Activated naive CD8-positive, alpha-beta T cell treated with anti-CD3 and anti-CD28 coated beads, Interleukin-2, amount 50 U/mL, for 16 hours (primary cell): ENCODE measurements at places on chromosomes 5 and 9.

- DNase-seq, result no peak
Measured at GRCh38 chr5:43041669-43042175, 1.6 kb upstream of the ANXA2R start.

GRCh38 chr9:137170486-137171148 is 766 bp upstream of the LRRC26 start:
- DNase-seq, result no peak

GRCh38 chr9:130173666-130173983 is 1.4 kb downstream of the NCS1 start:
- DNase-seq, result no peak

GRCh38 chr5:129459777-129460671 is at the start of gene ADAMTS19:
Gene ADAMTS19 (plus strand): TSS chr5:129460298. CDS start chr5:129460392, 94 bp downstream.
- DNase-seq, result no peak

- no peak for DNase-seq
Measured at GRCh38 chr9:123482295-123482968, 126.4 kb downstream of the CRB2 start.

DNA sequence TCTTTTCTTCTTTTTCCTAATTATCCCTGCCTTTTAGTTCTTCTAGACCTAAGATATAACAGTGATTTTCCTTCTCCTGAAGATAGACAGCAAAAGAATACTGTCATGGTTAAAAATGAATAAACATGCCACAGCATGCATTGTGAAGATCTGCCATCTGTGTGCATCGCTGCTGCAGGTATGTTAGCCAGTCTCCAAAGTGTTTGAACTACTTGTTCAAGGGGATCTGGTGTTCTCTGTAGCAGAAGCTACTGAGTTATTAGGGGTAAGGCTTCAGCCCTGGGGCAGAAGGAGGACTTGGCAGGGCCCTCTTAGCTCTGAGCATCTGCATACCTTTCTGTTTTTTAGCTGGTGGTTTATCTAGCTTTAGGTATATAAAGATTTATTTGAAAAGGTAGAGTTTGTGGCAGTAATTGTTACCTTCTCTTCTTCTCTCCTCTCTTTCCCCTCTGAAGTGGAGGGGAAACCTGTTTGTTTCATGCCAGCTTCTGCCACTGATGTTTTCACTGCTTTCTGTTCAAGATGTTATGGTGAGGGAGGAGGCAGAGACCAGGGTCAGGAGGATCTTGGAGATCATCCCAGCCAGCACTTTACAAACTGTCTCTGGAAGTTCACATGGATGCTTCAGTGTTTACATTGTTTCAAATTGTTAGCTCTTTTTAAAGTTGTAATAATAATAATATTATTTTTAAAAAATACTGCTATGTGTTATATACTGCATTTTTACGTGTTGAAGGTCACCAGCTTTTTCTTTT is 25.2 kb downstream of the GALNT10 start:
- no peak for DNase-seq

- no peak for DNase-seq
Measured at GRCh38 chr5:9653061-9653460, 22.9 kb upstream of the TAS2R1 start.

DNA sequence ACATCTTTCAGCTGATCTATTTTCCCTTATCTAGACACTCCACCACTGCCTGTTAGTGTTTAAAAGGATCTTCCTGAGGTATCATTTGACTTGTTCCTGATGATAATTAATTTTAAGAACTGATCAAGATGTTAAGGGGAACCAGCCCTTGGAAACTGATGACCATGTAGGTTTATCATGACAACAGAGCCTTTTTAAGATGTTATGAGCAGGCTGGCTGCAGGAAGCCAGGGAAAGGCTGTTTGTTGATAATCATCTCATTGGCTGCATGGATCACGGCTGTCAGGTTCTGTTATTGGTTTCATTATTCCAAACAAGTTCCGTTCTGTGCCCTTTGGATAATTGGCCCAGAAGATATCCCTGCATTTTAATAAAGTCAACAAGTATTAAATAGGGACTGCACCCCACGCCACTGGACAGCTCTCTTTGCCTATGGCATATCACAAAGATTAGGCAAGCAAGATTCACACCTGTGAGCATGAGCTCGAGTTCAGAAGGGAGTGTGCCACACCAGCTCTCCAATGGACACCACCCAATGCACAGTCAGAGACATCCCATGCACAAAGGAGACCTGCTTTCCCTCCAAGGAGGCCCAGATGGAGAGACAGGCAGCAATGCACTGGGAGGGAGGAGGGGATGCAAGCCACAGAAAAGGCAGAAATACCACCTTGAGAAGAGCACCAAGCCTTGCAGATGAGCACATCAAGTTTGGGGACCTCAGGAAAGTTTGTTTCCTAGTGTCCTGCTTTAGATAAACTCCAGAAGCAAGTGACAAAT is 88.7 kb downstream of the SPOCK1 start:
- DNase-seq, result no peak

DNA sequence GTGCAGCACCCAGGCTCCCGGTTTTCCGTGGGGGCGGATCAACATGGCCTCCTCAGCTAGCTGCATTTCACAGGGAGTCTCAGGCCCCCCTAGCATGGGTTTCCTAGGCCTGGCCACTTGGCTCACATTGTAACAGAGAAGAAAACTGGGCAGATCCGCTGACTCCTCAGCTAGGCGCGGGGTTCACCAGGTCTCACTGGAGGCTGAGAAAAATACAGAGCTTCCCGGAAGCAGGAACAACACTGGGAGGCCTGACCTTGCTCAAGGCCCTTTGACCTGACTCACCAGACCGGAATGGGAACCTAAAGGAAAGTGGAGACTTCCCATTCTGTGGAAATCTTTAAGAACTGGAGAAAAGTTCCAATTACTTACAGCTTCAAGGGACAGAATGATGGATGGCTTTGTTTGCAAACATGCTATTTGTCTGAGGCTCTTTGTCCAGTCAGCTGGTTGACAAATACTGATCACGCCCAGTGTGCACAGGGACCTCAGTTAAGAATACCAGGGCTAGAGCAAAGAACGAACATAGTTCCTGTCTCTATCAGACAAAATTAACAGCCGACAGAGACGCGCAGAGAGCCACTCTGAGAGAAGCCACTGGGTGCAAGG is 88.7 kb upstream of the LRRTM2 start:
- DNase-seq, result no peak

GRCh38 chr9:109518621-109519335 is 20.7 kb upstream of the PTPN3 start:
- no peak for DNase-seq

DNA sequence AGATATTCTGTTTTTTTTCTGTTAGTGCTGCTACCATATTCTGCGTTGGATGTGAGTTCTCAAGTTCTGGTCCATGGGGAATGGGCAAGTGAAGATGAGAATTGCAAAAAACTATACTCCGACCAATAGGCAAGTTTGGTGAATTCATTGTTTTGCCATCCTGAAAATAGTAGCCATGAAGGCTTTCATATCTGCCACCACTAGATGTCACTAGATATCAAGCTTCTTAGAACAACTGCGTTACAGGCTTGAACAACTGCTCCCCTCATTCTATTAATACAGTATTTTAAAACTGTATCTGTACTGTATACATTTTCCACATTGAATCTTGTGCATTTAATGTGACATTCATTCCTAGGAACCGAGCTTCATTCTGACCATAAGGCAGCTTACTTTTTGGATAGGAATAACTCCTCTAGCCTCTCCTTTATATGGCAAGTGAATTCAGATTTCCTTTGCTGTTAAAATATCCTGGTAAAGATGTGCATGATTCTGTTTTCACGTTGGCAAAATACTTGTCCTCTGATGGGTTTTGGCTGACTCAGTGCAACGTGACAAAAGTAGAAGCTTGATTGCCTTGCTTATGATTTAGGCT is 163.6 kb downstream of the SREK1 start:
- no peak for DNase-seq

- DNase-seq, result no peak
Measured at GRCh38 chr5:151140686-151141459, 16.7 kb downstream of the ANXA6 start.

DNA sequence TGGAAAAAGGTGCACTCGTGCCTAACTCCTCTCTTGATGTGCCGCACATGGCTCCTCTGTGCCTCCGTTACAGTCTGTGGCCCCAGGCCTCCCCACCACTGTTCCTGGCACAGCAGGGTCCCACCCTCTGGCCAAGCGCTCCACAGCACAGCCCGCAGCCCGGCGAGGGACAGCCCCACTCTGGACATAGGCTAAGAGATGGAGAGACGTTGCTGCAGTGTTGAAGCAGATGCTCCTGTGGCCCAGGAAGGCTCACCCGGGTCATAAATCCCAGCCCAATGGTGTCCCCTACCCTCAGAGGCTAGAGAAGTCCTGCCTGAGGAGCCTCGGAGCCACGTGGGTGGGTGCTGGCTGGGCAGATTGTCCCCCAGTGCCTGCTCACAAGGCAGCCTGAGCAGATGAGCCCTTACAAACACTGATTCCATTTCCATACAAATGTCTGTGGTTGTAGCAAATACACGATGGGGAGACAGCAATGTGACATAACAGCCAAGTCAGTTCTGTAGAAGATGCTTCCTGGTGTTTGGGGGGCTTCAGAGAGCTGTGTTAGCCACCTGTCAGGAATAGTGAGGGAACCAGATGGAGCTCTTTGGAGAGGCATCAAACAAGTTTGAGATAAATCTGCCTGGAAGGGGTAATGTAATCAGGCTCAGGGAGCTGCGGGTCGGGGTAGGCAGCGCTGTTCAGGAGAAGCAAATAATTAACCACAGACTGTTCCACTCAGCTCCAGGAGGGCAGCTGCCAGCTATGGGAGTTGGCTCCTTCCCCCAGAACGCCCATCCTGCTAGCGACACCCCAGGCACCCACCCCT is 41.7 kb downstream of the C5orf15 start:
- no peak for DNase-seq

GRCh38 chr9:72589667-72590521 is 68.5 kb downstream of the TMC1 start:
- no peak for DNase-seq

- no peak for DNase-seq
Measured at GRCh38 chr9:105299190-105299854, 54.9 kb downstream of the SLC44A1 start.

DNA sequence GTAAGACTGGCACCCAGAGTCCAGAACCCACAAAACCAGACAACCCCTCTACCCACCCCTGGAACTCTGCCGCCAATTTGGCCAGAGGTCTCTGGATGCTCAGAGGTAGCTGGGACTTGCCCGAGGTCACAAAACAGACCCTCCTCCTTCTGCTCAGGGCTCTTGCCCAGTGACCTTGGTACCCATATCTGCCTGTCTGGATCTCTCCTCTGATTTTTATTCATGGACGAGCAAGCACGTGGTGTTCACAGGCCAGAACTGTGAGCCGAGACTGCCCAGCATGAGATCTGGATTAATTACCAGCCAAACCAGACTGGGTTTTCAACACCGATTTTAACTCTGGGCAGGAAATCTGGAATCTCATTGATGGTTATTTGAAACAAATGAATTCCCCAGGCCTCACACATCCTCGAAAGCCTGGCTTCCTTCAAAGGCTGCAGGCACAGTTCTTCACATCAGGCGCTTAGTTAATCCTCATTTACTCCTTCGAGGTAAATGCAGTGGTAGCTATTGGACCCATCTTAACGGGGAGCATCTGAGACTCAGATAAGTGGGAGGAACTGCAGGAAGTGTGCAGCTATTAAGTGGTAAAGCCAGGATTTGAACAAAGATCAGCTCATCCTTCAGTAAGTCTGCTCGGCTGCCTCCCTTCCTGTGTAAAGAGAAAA is 21.4 kb downstream of the COL27A1 start:
- DNase-seq, result no peak

DNA sequence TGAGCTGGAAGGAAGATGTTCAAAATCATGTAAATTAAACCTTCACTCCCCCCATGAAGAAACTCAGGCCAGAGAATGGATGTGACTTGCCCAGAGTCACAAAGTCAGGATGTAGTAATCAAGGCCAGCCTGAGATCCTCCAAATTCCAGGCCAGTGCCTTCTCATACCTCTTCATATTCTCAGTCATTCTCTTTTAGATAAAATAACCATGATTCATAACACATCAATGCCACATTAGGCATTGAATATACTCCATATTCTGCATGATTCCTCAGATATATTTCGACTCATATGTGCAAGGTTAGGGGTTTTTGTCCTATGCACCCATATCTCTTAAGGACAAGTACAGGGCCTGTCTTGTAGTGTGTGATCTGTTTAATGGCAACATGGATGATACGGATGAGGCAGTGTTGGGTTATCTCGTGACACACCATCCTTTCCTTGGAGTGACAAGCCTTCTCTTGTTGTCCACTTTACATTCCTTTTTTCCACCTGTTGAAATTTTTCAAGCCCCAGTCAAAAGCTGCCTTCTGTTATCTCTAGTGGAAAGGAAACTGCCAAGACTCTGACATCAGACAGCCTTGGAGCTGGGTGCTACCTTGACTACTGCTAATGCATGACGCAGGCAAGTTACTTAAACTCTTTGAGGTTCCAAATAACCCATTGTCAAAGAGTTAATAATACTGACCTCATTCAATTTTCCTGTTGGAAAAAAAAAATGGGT is 227.5 kb upstream of the NR4A3 start:
- DNase-seq, result no peak

- DNase-seq, result no peak
Measured at GRCh38 chr9:21993007-21993406, 1.2 kb downstream of the CDKN2A start.

DNA sequence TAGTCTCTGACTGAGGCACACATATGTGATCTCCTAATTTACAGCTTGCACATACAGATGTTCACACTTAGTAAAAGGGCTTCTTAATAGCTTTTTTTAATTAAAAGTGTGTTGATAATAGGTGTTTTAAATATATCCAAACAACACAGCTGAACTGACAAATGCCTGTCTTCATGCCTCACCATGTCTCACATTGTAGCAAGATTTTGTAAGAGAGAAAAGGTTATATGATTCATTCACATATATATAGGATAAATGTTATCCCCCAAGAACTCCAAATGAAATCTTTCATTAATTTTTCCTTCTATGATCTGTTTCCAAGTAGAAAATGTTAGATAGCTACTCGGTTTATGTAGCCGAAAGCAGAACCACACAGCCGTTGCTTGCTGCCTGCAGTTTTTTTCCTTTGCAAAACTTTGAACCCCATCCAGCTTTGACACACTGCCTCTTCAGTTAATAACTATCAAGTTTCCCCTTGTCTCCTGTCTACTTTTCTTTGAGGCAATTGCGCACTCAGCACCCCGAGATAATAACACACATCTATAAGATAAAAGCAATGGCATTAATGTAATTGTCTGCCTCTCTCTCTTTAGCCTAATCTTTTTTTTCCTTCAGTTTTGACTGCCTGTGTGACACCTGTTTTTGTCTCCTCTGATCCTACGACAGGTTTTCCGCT is 299.2 kb downstream of the BNC2 start:
- DNase-seq, result no peak

- no peak for DNase-seq
Measured at GRCh38 chr9:72539824-72540347, 18.5 kb downstream of the TMC1 start.

- DNase-seq, result no peak
Measured at GRCh38 chr5:31347552-31347905, 154.0 kb downstream of the CDH6 start.
